ENCODE measurements at places on chromosomes 1 and 21.

DNA sequence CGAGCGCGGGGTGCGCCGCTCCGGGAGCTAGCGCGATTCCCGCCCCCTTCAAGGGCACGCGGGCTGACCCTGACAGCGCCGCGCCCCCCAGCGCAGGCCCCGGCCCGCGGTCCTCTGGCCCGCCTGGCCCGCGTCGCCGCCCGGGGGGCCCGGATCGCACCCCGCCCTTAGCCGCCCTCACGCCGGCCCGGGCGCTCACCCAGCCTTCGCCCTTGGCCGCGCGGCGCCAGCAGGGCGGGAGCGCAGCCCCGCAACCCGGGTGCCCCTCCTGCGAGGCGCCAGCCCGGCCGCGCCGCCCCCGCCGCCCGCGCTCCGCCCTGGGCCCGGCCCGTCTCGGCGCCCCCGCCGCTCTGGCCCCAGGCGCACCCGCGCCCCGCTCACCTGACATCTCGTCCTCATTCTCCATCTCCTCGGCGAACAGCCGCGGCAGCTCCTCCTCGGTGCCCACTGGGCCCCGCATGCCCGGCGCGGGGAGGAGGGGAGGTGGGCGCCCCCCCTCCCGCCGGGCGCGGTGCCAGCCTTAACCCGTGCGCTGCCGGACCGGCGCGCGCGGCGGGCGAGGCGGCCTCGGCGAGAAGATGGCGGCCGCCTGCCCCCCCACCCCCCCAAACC lies 451 bp downstream of the CHD5 start:
- DNase-seq, result no peak

DNA sequence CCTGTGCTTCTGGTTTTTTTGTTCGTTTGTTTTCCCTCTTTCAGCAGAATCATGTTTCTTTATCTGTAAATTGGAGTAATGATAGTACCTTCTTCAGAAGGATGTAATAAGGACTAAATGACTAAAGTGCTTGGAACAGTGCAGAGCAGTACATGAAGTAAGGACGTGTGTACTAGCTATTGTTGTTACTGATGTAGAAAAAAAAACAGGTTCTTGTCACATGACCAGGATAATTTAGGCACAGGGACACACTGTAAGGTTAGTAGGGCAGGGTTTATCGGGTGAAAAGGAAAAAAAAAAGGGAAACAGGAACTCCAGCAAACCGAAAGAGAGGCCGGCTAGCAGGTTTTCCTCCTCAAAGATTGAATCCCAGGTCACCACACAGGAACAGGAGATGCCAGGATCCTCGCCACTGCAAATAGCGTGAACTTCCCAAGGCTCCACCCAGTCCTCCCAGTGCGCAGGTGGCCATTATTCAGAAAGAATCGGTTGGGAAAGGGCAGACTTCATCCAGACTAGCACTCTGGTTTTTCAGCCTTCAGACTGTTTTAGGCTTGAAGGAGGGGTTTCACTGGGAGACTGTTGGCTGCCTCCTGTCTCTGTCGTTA lies 63.8 kb upstream of the PRRC2C start:
- no peak for DNase-seq

- DNase-seq, result no peak
These were observed 36.1 kb upstream of the EEIG2 start for GRCh38 chr1:108523829-108524228.

GRCh38 chr1:81505831-81506230 lies 294.9 kb upstream of the ADGRL2 start:
- DNase-seq, result no peak

DNA sequence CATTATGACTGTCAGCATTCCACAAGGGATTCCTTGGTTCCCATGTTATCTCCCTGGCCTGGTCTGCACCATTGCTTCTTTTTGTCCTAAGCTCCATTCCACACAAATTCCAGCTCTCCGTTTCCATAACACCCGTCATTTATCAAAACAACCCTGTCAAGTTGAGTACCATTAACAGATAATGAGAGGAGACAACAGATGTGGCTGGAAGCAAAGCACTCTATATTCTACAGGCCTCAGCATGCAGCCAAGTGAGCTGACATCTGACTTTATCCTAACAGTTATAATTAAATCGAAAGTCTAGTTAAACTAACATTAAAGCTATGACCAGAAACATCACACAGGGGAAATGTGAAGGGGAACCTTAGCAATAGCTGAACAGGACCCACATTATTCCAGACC lies 110.4 kb downstream of the RERE start:
- no peak for DNase-seq

All from GM04503 (cell line).